ENCODE measurements at places on chromosomes 5 and 9.

- DNase-seq: no peak
These were observed 24.9 kb downstream of the ADAM19 start for GRCh38 chr5:157550663-157551062.

DNA sequence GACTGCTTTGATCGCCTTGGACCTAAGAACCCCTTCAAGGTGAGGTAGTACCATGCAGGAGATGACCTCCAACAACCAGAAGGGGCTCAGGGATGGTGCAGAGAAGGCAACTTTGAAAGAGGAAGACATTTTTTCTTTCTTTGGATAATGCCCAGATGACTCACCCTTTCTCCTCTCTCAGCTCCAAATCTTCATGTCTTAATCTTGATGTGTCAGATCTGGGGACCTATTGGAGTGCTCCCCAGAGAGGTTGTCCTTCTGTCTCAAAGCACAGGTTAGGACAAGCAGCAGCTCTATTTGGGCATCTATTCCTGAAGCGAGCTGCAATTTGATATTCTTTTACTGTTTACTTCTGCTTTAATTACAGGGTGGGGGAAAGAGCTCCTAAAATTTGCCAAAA lies 229.9 kb upstream of the MAP3K1 start:
- DNase-seq: no peak

DNA sequence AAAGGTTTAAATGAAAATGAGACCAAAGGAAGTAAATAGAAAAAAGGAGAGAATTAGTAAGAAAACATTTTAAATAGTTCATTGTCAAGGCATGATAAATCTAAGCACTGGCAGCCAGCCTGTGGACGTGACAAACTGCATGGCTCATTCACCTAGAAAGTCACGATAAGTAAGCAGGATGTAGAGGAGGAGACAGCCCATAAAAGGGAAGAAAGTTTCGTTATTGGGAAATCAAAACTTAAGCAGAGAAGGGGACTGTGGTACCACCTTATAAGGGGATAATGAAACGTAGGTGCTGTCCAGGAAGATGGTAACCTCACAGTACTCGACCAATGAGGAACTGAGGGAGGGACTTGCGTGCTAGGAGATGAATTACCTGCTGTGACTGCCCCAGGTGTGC lies 494.5 kb upstream of the GRAMD2B start:
- DNase-seq: no peak

DNA sequence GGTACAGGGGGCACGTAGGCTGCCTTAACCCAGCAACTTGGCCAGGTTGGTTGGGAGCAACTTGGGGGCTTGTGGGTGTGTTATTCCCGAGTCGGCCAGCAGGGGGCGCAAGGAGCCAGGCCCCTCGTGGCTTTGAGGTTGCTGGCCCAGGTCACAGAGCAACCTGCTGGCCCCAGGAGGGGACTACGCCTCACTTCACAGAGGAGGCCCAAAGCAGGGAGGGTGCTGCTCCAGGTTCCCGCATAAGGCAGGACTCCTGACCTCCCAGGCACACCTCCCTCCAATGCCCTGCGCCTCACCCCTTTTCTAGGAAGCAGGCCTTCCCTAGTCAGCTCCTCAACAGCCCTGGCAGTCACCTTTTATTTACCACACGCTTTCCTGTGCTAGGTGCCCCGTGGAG lies 18.1 kb downstream of the KYAT1 start:
- peak; percentile 27 for DNase-seq

GRCh38 chr5:136036293-136036911 lies 7.6 kb downstream of the TGFBI start:
- DNase-seq: no peak

GRCh38 chr5:165393839-165394238 lies 1888.4 kb downstream of the MAT2B start:
- no peak for DNase-seq

GRCh38 chr9:13001989-13002580 lies 227.3 kb downstream of the LURAP1L start:
- DNase-seq: no peak

- DNase-seq: no peak
These were observed 14.4 kb upstream of the GALNT10 start for GRCh38 chr5:154176181-154176580.

- no peak for DNase-seq
These were observed 35.9 kb upstream of the UBAP2 start for GRCh38 chr9:34084562-34084961.

GRCh38 chr5:43305948-43306565 lies 7.2 kb downstream of the HMGCS1 start:
- DNase-seq: peak; percentile 32

DNA sequence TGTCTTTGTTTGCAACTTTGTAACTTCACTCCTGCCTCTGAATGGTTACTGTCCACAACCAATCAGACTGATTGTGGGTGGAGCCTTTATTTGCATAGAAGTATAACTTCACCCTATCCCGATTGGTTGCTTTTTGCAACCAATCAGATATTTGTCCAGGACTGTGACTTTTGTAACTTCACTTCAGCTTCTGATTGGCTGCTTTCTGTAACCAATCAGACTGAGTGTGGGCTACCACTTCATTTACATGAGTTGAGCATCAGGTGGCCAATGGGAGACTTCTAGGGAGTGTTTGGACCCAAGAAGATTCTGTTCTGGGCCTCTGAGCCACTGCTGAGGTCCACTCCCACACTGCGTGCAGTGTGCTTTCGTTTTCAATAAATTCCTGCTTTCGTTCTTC lies 1810.7 kb upstream of the CDH6 start:
- no peak for DNase-seq

All from NCI-H1092 treated with DMSO at 0.1 percent for 48 hours (cell line).